Activated CD4-positive, alpha-beta memory T cell treated with anti-CD3 and anti-CD28 coated beads for 36 hours (primary cell): ENCODE measurements at places on chromosomes 4 and X. TPM values are rescaled to one million over a fixed set of nuclear protein-coding genes. Genes with fewer than 3 reads are reported as not detected.
A peak's percentile ranks its signal among the peaks of the same experiment; 100 is the strongest.

DNA sequence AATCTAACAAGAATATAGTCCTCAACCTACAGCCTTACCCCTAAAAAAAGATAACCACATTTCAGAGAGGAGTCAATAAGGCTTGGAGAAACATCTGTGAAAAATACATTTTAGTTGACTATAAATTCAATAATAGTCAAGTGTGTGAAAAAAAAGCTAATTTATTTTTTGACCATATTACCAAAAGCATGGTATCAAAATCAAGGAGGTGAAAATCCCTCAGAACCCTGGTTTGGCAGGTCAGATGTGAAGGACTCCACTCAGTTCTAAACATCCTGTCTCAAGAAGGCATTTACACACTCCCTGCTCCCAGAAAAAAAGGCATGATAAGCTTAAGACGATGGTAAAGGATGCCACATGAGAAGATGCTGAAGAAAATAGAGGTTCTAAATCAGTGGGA, 745.1 kb upstream of the TENM3 start:
- DNase-seq: no peak

GRCh38 chrX:118347131-118347530, 1.2 kb downstream of the WDR44 start:
- no peak for DNase-seq

DNA sequence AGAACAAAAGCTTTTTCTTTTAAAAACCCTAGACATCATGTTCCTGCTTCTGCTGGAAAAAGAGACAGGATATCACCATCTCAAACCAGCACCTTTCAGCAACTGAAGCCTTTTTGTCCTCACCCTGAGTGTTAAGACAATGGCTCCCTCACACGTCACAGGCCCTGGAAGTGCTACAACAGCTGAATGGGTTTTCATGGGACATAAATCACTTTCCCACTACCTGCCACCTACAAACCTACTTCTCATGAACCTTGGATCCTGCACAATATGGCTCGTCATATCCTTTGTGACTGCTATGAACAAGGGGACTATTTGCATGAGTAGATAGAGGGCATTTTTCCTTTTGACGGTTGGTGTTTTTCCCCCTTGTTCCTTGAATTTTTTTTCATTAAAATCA, 93.6 kb downstream of the TSPAN5 start:
- no peak for DNase-seq

DNA sequence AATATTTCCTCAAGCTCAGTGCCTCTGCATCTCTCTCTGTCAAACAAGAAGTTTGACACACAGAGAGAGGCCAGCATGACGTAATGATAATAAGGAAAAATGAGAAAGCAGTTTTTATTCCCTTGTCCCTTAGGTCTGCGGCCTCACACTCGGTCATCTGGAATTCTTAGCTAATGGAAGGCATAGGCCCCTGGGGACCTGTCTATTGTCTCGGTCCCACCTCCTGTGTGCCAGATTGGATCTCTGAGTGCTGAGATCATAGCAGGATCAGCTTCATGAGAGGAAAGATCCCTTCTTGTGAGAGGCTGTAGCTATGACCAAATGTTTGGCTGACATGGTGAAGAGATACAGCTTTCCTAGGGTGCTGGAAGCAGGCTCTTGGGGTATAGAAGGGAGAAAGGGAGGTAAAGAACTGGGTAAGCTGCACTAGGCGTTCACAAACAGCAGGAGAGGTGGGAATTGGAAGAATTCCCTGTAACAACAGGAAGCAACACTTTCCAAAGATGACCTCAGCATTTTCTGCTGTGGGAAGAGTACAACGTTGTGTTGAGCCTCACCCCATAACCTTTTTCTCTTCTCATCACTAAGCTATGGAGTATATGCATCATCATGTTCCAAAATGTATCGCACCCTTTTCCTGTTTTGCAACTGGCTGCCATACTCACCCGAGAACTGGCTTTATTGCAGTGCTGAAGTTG, 20.2 kb downstream of the TMEM31 start:
- DNase-seq: no peak

GRCh38 chr4:13160920-13161319, 323.2 kb downstream of the RAB28 start:
- DNase-seq: no peak

GRCh38 chr4:144209491-144209890, 69.0 kb upstream of the GYPA start:
- DNase-seq: no peak

- peak; percentile 76 for DNase-seq
These were observed 61.9 kb upstream of the LAS1L start for GRCh38 chrX:65596270-65597034.

GRCh38 chr4:146095091-146095690, 80.3 kb upstream of the LSM6 start:
- peak; percentile 12 for DNase-seq

DNA sequence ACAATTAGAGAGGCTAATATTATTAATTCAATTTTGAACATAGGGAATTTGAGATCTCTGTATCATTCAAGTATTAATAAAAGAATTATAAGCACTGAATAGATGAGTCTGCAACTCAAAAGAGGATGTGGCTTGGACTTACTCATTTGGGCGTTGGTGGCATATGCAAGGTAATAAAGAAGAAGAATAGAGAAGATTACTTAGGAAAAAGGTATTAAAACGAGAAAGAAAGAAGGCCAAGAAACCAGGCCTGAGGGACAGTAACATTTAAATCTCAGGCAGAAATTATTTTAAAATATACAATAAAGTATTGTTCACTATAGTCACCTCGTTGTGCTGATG, 383.0 kb upstream of the INTU start:
- no peak for DNase-seq

- DNase-seq: no peak
These were observed 56.4 kb downstream of the PGRMC1 start for GRCh38 chrX:119292445-119292844.

DNA sequence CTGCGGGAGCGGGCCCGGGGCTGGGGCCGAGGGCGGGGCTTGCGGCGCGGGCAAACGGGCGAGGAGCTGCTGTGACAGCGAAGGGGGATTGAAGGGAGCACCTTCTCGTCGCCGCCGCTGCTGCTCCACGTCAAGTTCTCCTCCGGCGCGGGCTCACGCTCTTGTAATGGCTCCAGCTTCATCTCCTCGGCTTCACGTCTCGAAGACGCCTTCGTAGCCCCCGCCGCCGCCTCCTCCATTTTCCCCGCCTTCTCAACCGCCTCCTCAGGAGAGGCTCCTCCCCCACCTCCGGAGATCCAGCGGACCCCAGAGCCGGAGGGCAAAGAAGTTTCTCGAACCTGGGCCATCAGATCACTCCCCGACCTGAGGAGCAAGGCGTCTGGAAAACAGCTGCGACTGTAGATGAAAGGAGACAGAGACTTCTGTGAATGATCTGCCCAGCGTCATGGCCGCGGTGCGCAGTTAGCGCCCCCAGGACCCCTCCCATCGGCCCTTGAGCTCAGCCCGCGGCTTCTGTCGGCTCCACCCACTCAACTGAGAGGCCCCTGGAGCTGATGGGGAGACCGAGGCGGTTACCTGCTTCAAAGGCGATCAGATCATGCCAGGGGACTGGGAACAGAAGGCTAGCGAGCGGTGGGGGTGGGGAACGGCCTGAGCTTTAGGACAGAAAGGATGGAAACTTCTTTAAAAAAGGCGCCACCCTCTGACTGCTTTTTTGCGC, 895 bp downstream of the USP51 start:
- DNase-seq: peak; percentile 69

DNA sequence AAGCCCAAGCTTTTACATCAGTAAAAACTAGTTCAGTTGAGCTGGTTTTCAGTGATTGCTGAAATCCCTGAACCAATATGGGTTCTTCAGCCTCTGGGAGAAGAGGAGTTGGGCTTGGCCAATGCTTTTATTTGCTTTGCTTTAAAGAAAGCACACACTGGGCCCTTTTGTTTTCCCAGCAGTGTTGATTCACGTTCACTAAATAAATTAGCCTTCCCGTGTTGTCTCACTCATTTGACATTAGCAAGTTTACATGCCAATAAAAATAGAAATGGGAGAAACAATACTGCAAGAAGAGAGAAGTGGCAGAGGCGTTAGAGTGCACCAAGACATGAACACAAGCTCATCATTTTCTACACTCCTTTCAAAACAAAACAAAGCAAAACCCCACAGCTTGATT, 136.2 kb downstream of the SHROOM3 start:
- DNase-seq: no peak

DNA sequence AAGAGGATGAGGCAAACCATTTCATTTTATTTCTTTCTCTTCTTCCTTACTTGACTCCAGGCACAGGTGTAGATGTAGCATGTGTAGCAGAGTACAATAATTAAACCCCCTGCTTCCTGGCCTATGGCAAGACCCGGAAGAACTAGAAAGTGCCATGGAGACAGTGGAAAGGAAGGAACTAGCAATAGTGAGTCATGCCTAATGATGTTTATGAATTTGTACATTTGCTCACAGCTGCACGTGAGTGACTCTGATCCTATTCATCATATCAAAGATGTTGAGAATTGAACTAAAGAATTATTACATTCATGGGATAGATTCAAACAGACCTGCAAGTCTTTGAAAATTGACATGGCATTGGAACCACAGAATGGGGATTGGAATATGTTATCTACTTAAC, 2233.9 kb upstream of the TENM3 start:
- no peak for DNase-seq

GRCh38 chr4:113447769-113448168, 313.8 kb downstream of the CAMK2D start:
- DNase-seq: peak; percentile 55

DNA sequence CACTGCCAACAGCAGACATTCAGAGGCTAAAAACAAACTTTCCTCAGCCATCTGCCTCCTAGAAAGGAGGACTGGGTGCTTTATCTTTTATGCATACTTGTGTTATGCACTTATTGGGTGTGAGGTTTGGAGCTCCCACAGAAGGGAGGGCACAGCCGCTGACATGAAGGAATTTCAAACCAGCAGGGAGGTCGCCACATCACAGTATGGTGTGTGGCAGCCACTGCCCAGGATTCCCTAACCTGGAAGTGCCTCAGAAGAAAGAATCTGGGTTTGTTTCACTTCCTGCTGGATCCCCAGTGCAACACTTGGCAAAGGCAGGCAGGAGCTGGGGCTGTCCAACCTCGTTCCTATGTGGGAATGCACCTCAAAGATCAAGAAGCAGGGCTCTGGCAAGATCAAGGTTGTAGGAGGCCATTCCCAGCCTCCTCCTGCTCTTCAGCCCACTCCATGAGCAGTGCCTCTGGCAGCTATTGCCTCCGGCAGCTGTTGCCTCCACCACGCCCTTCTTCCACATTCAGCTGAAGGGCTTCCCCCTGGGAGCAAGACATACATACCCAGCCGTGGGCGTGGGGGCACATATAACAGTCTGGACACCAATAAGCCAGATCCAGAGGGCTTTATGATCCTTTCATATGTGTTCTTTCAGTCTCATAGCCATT, 109.0 kb upstream of the MAMLD1 start:
- no peak for DNase-seq

GRCh38 chr4:153113061-153113837, 91.0 kb upstream of the TRIM2 start:
- peak; percentile 54 for DNase-seq

DNA sequence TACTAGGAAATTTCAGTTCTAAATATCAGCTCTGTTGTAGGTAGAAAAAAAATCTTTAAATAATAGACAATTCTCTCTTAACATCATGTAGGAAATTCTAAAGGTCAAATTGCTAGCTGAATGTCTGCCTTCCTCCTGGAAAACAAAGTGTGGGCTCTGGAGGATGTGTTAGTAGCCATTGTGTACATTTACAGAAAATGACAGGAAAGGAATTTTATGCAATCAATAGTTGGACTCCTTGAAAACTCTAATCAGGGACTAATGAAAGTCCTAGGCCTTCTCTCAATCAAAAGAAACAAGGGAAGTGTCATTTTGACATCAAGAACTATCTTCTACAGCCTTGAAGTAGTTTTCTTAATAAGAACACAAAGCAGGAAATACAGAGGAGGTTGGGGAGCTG, 174.6 kb downstream of the ANKRD50 start:
- DNase-seq: no peak

GRCh38 chr4:149790172-149790907, 25.3 kb downstream of the IQCM start:
- no peak for DNase-seq

DNA sequence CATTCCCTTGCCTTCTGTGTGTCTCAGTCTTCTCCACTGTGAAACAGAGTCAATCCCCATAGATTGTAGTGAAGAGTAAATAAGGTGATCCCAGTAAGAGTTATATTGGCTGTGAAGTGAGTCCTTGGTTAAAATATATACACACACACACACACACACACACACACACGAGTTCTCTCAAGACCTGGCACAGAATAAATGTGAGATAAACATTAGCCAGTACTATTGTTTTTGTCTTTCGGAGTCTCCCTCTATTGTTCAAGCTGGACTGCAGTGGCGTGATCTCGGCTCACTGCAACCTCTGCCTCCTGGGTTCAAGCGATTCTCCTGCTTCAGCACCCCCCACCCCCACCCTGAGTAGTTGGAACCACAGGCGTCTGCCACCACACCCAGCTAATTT, 44.8 kb upstream of the FAM156A start:
- DNase-seq: no peak

GRCh38 chr4:56505269-56506130, at the start of gene ARL9:
ARL9 (plus strand) TSS chr4:56505791; CDS start chr4:56505863, 72 bp downstream.
- DNase-seq: peak; percentile 67

- no peak for DNase-seq
These were observed 34.3 kb upstream of the TMEM154 start for GRCh38 chr4:152713951-152714705.

- no peak for DNase-seq
These were observed 3.1 kb upstream of the ZFX start for GRCh38 chrX:24146283-24146949.

DNA sequence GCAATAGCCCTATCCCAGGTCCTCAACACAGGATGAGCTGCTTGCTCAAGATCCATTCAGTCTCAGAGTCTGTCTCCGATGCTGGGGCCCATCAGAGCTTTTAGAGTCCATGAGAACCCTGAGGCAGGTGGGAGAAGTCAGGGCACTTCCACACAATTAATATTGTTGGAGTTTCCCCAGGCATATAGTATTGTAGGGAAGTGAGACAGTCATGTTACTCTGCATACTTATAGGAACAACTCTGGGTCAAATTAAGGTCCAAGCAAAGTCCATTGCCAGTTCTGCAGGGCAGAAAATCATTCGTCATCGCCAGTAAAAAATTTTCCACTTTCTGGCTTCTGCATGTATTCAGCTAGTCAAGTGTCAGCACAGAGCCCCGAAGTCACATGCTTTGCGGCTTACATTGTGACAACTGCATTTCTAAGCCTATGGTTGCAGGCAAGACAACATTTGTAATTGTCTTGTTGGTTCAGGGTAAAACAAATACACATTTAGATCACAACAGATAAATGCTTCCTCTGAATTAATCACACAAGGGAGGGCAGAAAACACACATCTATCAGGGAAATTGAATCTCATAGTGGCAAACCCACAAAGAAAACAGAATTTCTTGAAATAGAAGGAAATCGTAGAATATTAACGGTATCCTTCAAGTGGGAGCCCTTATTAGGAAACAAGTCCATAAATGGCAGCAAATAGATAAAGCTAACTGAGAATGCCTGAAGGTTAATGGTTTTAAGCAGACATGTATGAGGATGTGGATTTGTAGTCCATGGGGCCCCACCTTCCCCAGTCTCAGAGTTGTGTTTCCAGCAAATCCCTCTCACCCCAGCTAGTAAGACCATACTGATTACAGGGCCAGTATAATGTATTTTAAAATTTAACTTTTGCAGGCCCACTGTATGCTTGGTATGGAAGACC, 412.1 kb upstream of the RASGEF1B start:
- DNase-seq: no peak

Gene CT47A1
- not detected for total RNA-seq

Gene GAB1
- 0.45 TPM for total RNA-seq

Gene CABS1
- total RNA-seq: not detected

Gene CORIN
- not detected for total RNA-seq

Gene NXF2
- not detected for total RNA-seq

Gene MAGEA1
- not detected for total RNA-seq

Gene FHDC1
- 0.07 TPM for total RNA-seq

Gene FSTL5
- total RNA-seq: not detected

Gene BTC
- total RNA-seq: not detected
